Sigmoid colon (tissue), 7 donors: ENCODE measurements at places on chromosomes 12 and 14. TPM values are rescaled to one million over a fixed set of nuclear protein-coding genes. Genes with fewer than 3 reads are reported as not detected.

- H3K27me3 ChIP-seq, result no peaks in the 10 kb centered on the region
- H3K4me1 ChIP-seq, result no peaks in the 10 kb centered on the region
- DNase-seq, result no peak
- no peak overlapping the region for H3K27ac ChIP-seq
- H3K4me3 ChIP-seq, result no peak overlapping the region
These were observed 196.5 kb upstream of the FRMD6 start for GRCh38 chr14:51455041-51455835.

PKP2 gene
- total RNA-seq, result 4.2 TPM

- DNase-seq, result no peak
- H3K4me1 ChIP-seq, result no peaks in the 10 kb centered on the region
- no peak overlapping the region for H3K27ac ChIP-seq
These were observed 365.1 kb downstream of the FSCB start for GRCh38 chr14:44142006-44142405.

LBHD2 gene
- not detected for total RNA-seq
